ENCODE measurements at places on chromosomes 2 and 18. TPM values are rescaled to one million over a fixed set of nuclear protein-coding genes. Genes with fewer than 3 reads are reported as not detected.

The SP5 gene
- total RNA-seq: not detected

The CYTIP gene
- 4.5 TPM for total RNA-seq

The IL36B gene
- not detected for total RNA-seq

The LRRC30 gene
- total RNA-seq: not detected

The LIMS4 gene
- 24.6 TPM for total RNA-seq

The POU3F3 gene
- 1.4 TPM for total RNA-seq

The SPRED2 gene
- 21.9 TPM for total RNA-seq

DNA sequence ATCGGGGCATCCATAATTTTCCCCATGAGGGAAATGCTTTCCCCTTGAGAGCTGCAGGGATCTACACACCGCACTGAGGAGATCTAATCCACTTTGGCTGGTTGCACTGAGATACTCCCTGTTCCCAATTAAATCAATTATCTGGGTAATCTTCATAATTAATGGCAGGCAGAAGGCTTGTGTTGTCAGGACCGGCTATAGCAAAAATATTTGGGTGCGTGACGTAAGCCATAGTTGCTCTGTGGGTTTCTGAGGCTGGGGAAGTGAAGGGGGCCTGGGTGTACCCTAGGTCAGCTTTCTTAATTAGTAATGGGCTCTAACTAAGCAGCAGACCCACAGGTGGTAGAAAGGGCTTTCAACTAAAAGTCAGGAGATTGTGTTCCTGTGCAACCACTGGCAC is 62.8 kb upstream of the UPP2 start:
- H3K4me1 ChIP-seq: no peaks in the 10 kb centered on the region
- no peak for DNase-seq
- H3K4me3 ChIP-seq: no peak overlapping the region
- H3K27me3 ChIP-seq: no peaks in the 10 kb centered on the region

- H3K27me3 ChIP-seq: no peaks in the 10 kb centered on the region
- peaks cover 11% of the 10 kb centered on the region for H3K4me1 ChIP-seq
- no peak overlapping the region for H3K27ac ChIP-seq
- H3K4me3 ChIP-seq: no peak overlapping the region
Measured at GRCh38 chr18:57950542-57950941, 93.5 kb upstream of the NEDD4L start.

GRCh38 chr2:24403832-24404212 is 43.5 kb upstream of the ITSN2 start:
- H3K4me3 ChIP-seq: no peak overlapping the region
- peaks cover 6% of the 10 kb centered on the region for H3K4me1 ChIP-seq
- H3K36me3 ChIP-seq: no peaks in the 10 kb centered on the region
- DNase-seq: no peak
- H3K27me3 ChIP-seq: no peaks in the 10 kb centered on the region

DNA sequence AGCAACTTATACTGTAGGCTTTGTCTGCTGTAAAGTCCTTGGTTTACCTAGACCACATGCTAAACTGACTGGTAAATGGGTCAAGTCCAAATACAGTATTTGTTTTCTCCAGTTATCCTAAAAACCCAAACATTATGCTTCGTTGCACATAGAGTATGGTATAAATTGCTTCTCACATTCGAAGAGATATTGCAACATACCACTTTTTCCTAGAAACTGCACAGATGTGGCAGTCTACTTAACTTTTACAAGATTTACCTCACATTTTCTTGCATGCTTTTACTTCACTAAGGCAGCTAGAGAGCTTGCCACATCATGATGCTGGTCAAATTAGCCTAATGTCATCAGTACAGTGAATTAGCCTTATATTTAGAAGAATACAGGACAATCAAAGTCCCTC is 66.0 kb upstream of the SCN7A start:
- no peak overlapping the region for H3K27ac ChIP-seq
- DNase-seq: no peak
- H3K36me3 ChIP-seq: no peaks in the 10 kb centered on the region
- H3K4me3 ChIP-seq: no peak overlapping the region

DNA sequence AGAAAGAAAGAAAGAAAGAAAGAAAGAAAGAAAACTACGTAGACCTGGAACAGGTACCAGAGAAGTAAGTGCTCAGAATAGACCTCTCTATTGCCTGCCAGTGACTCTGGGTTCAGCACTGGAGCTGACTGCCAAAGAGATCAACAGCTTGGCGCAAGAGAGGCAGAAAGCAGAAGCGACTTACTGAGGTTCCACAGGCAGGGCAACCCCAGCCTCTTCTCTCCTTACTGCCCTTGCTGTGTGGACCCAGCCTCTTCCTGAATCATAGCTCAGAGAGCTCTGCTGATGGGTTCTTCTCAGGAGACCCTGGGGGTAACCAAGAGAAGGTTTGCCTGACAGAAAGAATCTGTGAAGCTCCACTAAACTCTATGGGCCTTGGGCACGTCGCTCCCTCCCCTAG is 7.1 kb downstream of the CAPN13 start:
- H3K4me1 ChIP-seq: no peaks in the 10 kb centered on the region
- H3K27ac ChIP-seq: no peak overlapping the region
- H3K27me3 ChIP-seq: no peaks in the 10 kb centered on the region

- no peak overlapping the region for H3K4me3 ChIP-seq
- no peaks in the 10 kb centered on the region for H3K27me3 ChIP-seq
- H3K4me1 ChIP-seq: no peaks in the 10 kb centered on the region
- no peak for DNase-seq
- H3K27ac ChIP-seq: no peak overlapping the region
- H3K36me3 ChIP-seq: no peaks in the 10 kb centered on the region
Measured at GRCh38 chr18:8841781-8842485, 136.6 kb downstream of the MTCL1 start.

GRCh38 chr2:50872543-50872942 is 159.4 kb downstream of the NRXN1 start:
- no peak overlapping the region for H3K27ac ChIP-seq
- no peaks in the 10 kb centered on the region for H3K4me1 ChIP-seq
- no peaks in the 10 kb centered on the region for H3K27me3 ChIP-seq
- H3K4me3 ChIP-seq: no peak overlapping the region
- H3K36me3 ChIP-seq: no peaks in the 10 kb centered on the region

- DNase-seq: no peak
- no peaks in the 10 kb centered on the region for H3K36me3 ChIP-seq
- no peaks in the 10 kb centered on the region for H3K4me1 ChIP-seq
- no peak overlapping the region for H3K27ac ChIP-seq
- H3K4me3 ChIP-seq: no peak overlapping the region
Measured at GRCh38 chr2:138435701-138436100, 65.9 kb upstream of the SPOPL start.

DNA sequence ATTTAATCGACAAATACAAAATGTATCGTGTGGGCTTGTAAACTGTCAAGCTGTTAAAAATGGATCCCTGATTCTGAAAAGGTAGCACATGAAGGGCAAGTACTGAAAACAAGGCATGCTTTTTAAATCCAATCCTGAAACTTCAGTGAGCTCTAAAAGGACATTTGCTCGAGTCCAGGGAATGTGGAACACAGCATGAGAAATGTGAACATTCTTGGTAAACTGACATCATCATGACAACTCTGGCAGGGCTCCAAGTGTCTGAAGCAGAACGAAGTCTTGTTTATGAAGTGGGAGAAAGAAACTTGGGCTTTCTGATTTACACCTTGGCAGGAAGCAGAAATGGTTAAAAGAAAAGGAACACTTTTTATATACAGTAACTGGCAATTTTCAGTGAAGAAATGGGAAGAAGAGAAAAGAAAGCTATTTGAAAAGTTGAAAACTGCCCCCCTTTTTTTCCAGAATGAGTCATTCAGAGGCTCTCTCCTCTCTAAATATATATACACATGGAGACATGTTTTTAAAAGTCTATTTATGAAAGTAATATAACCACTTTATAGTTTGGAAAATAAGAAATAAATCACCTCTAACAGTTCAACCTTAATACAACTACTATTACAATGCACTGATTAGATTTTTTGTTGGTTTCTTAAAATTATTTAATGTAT is 120.8 kb downstream of the GAREM1 start:
- peaks cover 59% of the 10 kb centered on the region for H3K4me1 ChIP-seq
- DNase-seq: peak; percentile 70
- peak overlapping the region; percentile 87 for H3K27ac ChIP-seq
- no peaks in the 10 kb centered on the region for H3K27me3 ChIP-seq

DNA sequence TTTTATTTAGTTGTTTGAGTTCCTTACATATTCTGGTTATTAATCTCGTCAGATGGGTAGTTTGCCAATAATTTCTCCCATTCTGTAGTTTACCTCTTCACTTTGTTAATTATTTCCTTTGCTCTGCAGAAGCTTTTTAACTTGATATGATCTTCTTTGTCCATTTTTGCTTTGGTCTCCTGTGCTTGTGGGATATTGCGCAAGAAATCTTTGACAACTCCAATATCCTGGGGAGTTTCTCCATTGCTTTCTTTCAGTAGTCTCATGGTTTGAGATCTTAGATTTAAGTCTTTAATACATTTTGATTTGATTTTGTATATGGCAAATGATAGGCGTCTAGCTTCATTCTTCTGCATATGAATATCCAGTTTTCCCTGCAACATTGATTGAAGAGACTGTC is 389.2 kb downstream of the LRP1B start:
- no peaks in the 10 kb centered on the region for H3K36me3 ChIP-seq
- H3K27ac ChIP-seq: no peak overlapping the region
- no peak overlapping the region for H3K4me3 ChIP-seq
- no peaks in the 10 kb centered on the region for H3K27me3 ChIP-seq
- H3K4me1 ChIP-seq: no peaks in the 10 kb centered on the region

GRCh38 chr18:34773378-34773777 is 63.3 kb downstream of the DTNA start:
- no peaks in the 10 kb centered on the region for H3K27me3 ChIP-seq
- peaks cover 32% of the 10 kb centered on the region for H3K4me1 ChIP-seq
- H3K4me3 ChIP-seq: peak overlapping the region; percentile 54
- no peaks in the 10 kb centered on the region for H3K36me3 ChIP-seq
- peak overlapping the region; percentile 12 for H3K27ac ChIP-seq
- DNase-seq: no peak

DNA sequence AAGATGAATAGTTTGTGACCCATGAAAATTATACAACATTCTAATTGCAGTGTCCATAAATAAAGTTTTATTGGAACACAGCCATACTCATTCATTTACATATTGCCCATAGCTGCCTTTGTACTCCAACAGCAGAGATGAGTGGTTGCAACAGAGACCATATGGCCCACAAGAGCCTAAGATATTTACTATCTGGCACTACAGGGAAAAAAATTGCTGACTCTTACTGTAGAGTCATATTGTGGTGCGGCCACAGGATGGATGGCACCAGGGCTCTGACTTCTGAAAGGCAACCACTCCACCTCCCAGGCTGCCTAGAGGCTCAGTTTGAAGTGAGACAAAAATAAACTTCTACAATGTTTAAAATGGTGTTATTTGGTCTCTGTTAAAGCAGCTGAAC is 404.0 kb upstream of the ATP5MC3 start:
- no peaks in the 10 kb centered on the region for H3K36me3 ChIP-seq
- H3K27me3 ChIP-seq: no peaks in the 10 kb centered on the region
- no peak overlapping the region for H3K4me3 ChIP-seq
- no peak for DNase-seq

DNA sequence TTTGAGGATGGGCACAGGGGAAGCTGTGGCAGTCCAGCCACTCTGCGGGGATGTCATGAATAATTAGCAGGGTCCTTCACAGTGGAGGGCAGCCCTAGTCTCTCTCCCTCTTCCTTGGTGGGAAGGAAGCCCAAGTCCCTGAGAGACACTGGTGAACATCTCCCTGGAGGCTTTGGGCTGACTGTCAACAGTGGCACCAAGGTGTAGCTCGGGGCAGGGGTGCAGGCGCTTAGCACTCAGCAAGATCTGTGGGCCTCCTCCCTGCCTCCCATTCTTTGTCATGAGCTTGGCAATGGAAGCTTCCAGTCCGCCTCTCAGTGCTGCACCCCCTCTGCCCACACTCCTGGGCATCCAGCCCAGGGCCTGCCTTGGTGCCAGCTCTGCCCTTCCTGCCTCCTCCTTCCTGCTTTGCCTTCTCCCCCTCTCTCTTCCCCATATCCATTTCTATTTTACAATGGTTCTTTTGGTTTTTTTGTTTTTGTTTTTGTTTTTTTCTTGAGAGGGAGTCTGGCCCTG is 59.4 kb downstream of the STEAP3 start:
- H3K36me3 ChIP-seq: no peaks in the 10 kb centered on the region
- H3K4me1 ChIP-seq: peaks cover 7% of the 10 kb centered on the region
- H3K27ac ChIP-seq: peak overlapping the region; percentile 30
- H3K4me3 ChIP-seq: no peak overlapping the region
- H3K27me3 ChIP-seq: no peaks in the 10 kb centered on the region

GRCh38 chr2:194304191-194304590 is 1352.8 kb upstream of the SLC39A10 start:
- H3K27ac ChIP-seq: no peak overlapping the region
- no peaks in the 10 kb centered on the region for H3K27me3 ChIP-seq
- H3K4me1 ChIP-seq: no peaks in the 10 kb centered on the region
- H3K36me3 ChIP-seq: no peaks in the 10 kb centered on the region
- H3K4me3 ChIP-seq: no peak overlapping the region
- no peak for DNase-seq

DNA sequence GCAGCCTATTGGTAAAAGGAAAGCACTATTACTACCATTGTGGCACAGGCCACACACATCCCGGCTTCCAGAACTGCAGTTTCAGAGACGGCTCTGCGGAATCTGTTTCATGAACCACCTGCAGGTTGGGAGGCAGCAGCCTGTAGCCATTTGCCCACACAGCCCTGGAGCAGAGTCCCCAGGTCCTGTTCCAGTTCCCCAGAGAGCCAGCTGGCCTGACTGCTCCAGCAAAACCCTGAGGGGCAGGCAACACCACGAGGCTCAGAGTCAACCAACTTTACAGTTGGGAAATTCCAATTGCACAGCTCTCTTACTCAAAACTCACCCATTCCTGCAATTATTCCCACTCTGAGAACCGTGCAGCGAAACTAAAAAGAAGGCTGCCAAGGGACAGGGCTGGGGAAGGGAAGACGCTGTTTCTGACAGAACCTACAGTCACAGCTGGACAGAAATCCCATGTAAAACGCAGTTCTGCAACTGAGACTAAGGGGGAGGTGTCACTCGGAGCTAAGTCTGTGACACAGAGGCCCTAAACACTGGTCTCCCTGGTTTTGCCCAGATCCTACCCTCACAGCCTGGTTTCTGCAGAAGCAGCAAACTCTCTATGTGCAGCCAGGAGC is 219.4 kb downstream of the TMEM163 start:
- no peak overlapping the region for H3K27ac ChIP-seq
- no peaks in the 10 kb centered on the region for H3K27me3 ChIP-seq
- DNase-seq: no peak
- H3K36me3 ChIP-seq: no peaks in the 10 kb centered on the region

- H3K4me1 ChIP-seq: peaks cover 9% of the 10 kb centered on the region
- no peaks in the 10 kb centered on the region for H3K36me3 ChIP-seq
- H3K4me3 ChIP-seq: no peak overlapping the region
Measured at GRCh38 chr2:144643537-144644336, 123.8 kb upstream of the ZEB2 start.

- no peaks in the 10 kb centered on the region for H3K36me3 ChIP-seq
- no peak overlapping the region for H3K4me3 ChIP-seq
- H3K4me1 ChIP-seq: peaks cover 58% of the 10 kb centered on the region
- DNase-seq: no peak
- H3K27ac ChIP-seq: peak overlapping the region; percentile 27
Measured at GRCh38 chr2:30686669-30687068, 120.6 kb downstream of the CAPN13 start.

GRCh38 chr2:223563462-223563861 is 38.7 kb downstream of the SCG2 start:
- H3K4me1 ChIP-seq: no peaks in the 10 kb centered on the region
- DNase-seq: no peak
- no peaks in the 10 kb centered on the region for H3K27me3 ChIP-seq
